ENCODE measurements at places on chromosomes 1 and 21. TPM values are rescaled to one million over a fixed set of nuclear protein-coding genes. Genes with fewer than 3 reads are reported as not detected.

GRCh38 chr1:8984990-8985389 lies 39.3 kb downstream of the CA6 start:
- no peak overlapping the region for H3K4me3 ChIP-seq
- H3K36me3 ChIP-seq = no peaks in the 10 kb centered on the region
- H3K4me1 ChIP-seq = peaks cover 5% of the 10 kb centered on the region
- no peak for DNase-seq

GRCh38 chr1:99850459-99851291 lies 514 bp downstream of the AGL start:
- H3K4me1 ChIP-seq = peaks cover 3% of the 10 kb centered on the region
- H3K36me3 ChIP-seq = no peaks in the 10 kb centered on the region
- H3K27me3 ChIP-seq = no peaks in the 10 kb centered on the region
- peak overlapping the region; percentile 79 for H3K27ac ChIP-seq
- DNase-seq = peak; percentile 61

The MPZ gene
- total RNA-seq = 3.6 TPM

DNA sequence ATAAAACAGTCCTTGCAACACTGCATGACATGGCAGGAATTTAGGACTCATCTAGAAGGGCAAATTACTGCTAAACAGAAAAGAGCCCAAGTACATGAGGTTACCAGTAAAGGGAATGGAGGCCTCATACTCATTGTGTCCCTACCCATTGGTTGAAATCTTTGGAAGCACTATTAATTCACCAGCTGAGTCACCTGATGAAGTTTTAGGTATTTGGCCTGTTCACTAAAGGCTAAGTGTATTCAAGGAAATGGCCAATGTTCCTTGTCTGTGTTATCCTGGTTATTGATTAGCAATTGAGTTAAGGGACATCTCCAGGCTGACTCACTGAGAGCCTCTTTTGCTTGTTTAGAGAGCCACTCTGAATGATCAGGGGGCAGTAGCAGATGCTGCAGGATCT lies 188.4 kb downstream of the ZZZ3 start:
- H3K27me3 ChIP-seq = no peaks in the 10 kb centered on the region
- no peaks in the 10 kb centered on the region for H3K36me3 ChIP-seq
- no peaks in the 10 kb centered on the region for H3K4me1 ChIP-seq
- no peak for DNase-seq
- H3K4me3 ChIP-seq = no peak overlapping the region
- H3K27ac ChIP-seq = no peak overlapping the region

The SDF4 gene
- 65.7 TPM for total RNA-seq

The TLR5 gene
- total RNA-seq = 14.2 TPM

The OR2L5 gene
- total RNA-seq = not detected
